NCI-H2081 treated with DMSO at 0.1 percent for 48 hours (cell line): ENCODE measurements at places on chromosomes 13 and 19.

- DNase-seq, result no peak
Measured at GRCh38 chr13:41061914-41062837, 867 bp downstream of the WBP4 start.

- no peak for DNase-seq
Measured at GRCh38 chr13:95355494-95355893, 54.2 kb upstream of the ABCC4 start.

DNA sequence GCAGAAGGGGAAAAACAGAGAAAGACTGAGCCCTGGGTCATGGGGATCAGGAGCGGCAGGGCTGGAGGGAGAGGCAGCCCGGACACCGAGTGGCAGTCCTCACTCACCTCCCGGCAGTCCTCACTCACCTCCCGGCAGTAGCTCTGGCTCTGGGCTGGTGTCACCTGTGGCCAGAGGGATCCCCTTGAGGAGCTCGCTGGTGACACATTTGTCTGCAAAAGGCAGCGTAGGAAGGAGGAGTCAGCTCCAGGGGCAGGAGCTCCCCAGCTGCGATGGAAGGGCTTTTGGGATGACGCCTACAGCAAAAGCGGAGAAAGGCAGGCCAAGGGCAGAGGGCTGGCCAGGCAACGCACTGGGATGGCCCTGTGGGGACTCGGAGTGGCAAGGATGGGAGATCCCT is 739 bp downstream of the EIF3G start:
- no peak for DNase-seq

GRCh38 chr19:709965-710571 is 1.3 kb downstream of the PALM start:
- DNase-seq, result no peak

DNA sequence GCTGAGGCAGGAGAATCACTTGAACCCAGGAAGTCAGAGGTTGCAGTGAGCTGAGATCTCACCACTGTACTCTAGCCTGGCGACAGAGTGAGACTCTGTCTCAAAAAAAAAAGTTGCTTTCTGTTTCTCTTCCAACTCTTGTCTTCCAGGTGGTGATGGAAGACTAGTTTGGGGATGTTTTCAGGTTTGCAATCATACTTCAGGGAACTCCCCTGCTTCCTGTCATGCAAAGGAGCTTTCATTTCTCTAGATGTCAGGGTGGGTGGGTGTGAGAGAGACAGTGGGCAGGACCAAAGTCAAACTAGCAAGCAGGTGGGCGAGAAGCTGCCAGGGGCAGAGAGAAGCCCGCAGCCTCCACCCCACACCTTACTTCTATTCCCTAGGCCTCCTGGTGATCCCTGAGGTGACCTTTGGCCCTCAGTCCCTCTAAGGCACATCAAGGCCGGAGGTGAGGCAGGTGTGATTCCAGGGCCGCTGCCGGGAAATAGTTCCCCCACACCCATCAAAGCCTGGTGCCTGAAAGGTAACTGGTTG is 25.7 kb downstream of the CCNE1 start:
- no peak for DNase-seq

GRCh38 chr13:102234618-102235017 is 167.2 kb downstream of the FGF14 start:
- DNase-seq, result no peak

GRCh38 chr13:106905380-106906162 is 337.6 kb upstream of the ARGLU1 start:
- no peak for DNase-seq

GRCh38 chr19:8666814-8667405 is 31.7 kb downstream of the ACTL9 start:
- no peak for DNase-seq

GRCh38 chr19:30783936-30784335 is 411.8 kb downstream of the ZNF536 start:
- DNase-seq, result no peak

GRCh38 chr19:46487802-46488445 is 7.7 kb downstream of the PNMA8B start:
- DNase-seq, result no peak

DNA sequence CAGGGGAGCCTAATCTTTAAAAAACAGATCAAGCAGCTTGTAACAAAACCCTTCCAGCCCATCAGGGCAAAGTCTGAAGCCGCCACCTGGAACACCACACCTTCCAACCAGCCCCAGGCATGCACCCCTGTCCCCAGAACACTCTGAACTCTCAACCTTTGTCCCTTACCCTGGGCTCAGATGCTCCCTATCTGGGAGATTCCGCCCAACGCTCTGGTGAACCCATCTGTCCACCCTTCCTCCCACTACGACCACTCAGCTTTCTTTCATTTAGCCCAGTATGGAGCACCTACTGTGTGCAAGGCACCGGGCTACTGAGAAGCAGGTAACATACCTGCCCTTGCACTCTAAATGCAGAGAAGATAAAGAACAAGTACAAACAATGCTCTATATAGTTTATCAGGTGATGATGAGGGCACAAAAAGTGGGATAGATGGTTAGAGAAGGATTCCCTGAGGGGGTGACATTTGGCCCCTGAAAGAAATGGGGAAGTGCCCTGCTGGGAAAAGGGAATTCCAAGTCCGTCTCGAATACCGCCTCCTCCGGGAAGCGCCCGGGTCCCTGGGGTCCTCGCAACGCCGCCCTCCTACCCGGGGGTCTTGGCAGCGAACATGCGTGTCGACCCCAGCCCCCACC is 629 bp downstream of the PEPD start:
- DNase-seq, result no peak

DNA sequence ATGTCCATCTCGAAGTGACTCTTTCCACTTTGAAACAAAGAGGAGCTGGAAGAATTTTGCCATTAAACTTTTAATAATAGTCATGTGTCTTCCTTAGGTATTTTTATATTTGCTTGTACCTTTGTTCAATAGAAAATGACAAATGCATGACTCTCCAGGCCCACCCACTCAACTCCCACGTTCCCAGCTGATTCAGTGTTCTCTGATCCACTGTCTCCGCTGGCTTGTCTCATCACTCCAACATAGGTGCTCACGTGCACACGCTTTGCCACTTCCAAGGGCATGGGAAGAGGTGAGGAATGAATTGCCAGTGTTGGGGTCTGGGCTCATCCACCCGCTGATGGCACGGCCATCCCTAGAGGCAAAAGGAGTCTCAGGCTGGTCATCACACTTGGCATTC is 24.5 kb downstream of the RASL11A start:
- no peak for DNase-seq
